ENCODE measurements at places on chromosomes 12 and 14.

- DNase-seq: no peak
Observed at GRCh38 chr12:54967461-54967860, 17.1 kb downstream of the TESPA1 start.

DNA sequence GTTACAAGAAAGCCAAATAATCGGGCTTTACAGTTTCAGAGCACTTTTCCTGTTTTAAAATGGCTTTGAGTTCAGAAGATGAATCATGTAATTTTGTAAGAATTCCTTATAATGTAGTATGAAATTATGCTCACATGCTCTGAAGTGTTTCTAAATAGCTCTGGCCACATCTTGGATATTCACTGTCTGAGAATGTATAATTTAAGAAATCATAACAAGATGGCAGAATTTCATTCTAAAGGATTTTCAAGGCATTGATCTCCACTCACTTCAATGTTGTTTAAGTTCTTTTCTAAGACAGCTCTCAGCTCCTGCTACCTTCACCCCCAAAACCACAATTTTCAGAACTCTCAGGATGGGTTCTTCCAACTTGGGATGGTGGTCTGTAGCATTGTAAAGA is 180.1 kb downstream of the DACT1 start:
- no peak for DNase-seq

- peak; percentile 12 for DNase-seq
Observed at GRCh38 chr12:127355061-127355841, 911.7 kb upstream of the TMEM132C start.

DNA sequence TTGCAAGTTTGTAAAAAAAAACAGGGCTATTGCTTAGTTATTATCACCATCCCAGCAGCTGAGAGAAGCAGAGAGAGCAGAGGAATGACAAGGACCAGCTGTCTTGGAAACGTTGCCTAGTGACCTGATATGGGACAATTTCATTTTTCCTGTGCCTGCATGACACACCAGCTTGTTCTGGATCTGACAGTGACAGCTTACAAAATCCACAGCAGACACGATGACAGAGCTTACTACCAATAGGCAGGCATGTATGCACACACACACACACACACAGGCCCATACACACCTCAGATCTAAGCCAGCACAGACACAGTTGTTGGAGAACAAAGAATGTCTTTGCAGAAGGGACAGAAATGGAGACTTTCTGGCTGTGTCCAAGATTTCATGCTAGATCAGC is 25.4 kb downstream of the HSPB8 start:
- DNase-seq: no peak

DNA sequence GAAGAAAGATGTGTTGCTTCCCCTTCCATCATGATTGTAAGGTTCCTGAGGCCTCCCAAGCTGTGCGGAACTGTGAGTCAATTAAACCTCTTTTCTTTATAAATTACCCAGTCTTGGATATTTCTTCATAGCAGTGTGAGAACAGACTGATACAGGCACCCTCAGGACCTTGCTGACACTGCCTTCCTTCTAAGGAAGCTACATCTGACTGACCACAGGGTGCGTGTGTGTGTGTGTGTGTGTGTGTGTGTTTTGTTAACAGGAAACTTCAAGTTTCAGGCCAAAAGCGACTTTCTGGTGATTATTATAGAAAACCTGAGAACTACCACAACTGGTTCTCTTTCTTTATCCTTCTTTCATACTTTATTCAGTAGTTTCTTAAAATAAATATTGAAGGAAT is 149.0 kb downstream of the CAPZA3 start:
- no peak for DNase-seq

DNA sequence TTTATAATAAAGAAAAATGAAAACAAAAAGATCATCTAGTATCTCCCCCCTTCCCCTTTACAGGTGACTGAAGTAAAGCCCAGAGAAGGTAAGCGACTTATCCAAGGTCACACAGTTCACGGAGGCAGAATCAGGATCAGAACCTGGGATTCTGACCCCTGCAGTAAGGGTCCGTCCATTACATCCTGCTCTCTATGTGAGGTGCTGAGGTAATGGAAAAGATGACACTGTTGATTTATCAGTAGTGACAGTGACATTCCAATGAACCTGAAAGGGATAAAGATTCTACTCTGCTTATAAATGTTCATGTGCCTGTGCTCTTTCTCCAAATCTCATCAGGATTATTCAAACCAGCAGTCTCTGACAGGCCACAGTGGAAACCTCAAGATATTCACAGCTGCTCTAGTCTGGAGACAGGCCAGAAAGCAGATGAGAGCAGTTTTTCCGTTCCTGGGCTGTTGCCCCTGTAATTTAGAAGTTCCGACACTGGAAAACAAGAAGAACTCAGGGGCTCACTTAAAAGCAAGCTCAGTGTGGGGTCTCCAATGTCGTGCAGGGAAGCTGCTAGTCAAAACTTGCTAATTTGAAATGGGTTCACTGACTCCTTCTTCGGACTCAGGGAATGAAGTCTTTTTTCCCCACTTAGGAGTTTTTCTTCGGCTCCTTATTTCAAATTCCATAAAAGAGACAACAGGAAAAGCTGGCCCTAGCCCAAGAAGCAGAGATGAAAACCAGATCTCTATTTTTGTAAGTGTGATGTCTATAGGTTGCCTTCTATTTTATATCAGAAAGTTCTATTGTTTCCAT is 131.8 kb upstream of the EEA1 start:
- peak; percentile 18 for DNase-seq

DNA sequence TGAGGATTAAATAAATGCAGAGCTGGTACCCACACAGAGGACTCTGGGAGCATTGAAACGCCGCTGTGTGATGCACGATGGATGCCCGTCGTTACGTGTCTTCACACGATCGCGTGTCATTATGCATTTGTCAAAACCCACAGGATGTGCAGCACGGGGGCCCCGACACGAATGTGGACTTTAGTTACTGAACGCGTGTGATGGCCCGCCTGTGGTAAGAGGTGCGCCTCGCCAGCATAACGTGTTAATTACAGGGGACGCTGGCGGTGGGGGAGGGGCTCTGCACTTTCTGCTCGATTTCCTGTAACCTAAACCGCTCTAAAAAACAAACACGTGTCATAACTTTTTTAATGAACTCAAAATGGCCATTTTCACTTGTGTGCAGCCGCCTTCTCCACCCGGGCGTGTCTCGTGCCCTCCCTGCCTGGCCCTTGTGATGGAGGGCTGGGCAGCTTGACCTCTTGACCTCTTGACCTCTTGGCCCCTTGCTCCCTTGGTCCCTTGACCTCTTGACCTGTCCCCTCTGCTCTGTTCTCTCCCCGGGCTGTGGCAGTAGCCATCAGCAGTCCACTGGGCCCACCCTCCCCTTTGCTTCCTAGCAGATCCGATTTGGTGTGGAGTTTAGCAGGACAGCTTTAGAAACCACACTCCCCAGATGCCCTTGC is 33.7 kb upstream of the GALNT9 start:
- DNase-seq: no peak

- DNase-seq: no peak
Observed at GRCh38 chr12:54975272-54975671, 9.3 kb downstream of the TESPA1 start.

- no peak for DNase-seq
Observed at GRCh38 chr12:11762723-11763326, 113.4 kb downstream of the ETV6 start.

- no peak for DNase-seq
Observed at GRCh38 chr12:47411966-47412365, 293.9 kb downstream of the RPAP3 start.

- DNase-seq: no peak
Observed at GRCh38 chr12:3253682-3254275, 176.6 kb downstream of the TSPAN9 start.

DNA sequence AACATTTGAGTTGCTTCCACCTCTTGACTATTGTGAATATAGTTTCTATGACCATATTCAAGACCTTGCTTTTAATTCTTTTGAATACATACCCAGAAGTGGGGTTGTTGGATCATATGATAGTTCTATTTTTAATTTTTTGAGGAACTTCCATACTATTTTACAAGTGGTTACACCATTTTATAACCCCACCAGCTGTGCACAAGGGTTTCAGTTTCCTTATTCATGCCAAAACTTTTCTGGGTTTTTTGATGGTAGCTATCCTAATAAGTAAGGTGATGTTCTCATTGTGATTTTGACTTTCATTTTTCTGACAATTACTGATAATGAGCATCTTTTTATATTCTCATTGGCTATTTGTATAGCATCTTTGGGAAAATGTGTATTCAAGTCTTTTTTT is 109.4 kb upstream of the GARIN2 start:
- DNase-seq: no peak

DNA sequence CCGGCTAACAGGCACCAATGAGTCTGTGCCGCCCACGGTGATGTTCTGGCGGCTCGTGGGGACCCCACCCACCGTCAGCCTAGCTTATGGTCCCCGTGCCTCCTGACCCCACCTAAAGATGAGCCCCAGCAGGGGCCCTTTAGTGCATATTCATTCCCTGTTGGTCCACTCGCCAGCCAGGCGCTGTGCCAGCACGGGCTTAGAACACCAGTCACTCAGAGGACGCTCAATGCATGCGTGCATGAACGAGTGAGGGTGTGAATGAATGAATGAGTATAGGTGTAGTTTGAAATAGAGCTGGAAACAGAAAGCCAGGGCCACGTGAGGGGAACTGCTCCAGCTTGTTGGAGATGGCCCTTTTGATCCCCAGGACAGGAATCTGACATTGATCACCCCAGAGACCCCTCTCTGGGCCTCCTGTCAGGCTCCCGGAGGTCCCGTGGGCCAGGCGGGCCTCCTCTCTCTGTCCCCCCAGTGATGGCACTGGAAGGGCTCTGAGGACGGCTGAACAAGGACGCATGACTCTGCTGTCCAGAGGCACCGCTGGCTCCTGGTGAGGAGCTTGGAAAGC is 193.9 kb upstream of the C14orf180 start:
- no peak for DNase-seq

DNA sequence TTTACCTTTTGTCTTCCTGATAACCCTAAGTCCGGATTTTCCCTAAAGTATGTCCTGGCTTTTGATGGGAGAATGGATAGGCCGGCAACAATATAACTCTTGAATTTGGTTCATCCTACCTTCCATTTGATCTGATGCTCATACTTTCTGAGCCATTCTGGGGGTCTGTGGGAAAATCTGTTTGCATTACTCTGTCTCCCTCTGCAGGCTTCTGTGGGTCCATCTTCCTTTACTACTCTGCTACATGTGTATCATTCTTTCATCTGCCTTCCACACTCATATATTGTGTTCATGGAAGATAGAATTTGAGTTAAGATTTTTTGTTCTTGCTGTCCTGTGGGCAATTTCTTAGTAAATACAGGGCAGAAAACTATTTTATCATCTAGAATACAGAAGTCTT is 101.5 kb downstream of the NAV3 start:
- DNase-seq: no peak

DNA sequence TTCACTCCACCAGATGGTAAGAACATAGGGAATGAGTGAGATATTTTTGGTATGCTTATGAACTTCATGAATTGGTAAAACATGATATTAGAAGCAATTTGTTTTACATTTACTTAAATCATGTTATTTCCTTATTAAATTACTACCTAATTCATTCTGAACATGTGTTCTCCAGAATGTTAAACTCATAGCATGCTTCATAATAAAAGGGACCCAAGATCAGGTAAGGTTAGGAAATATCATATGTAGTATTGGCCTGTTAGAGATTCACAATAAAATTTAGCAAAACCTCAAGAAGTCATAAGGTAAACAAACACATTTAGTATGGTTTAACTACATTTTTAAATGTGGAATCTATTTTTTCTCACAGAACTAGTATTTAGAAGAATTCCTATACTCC is 28.2 kb downstream of the PTPRQ start:
- DNase-seq: no peak

GRCh38 chr14:103679351-103679750 is 35.9 kb downstream of the XRCC3 start:
- DNase-seq: no peak

- DNase-seq: no peak
Observed at GRCh38 chr14:22556021-22556989, 32.7 kb downstream of the DAD1 start.

Measured in GM04504 (cell line).